HuH-7.5 (cell line): ENCODE measurements at places on chromosomes 16 and 17.

- DNase-seq, result no peak
Measured at GRCh38 chr16:23902748-23903414, 67.1 kb downstream of the PRKCB start.

GRCh38 chr16:22194707-22195444 is 11.2 kb upstream of the EEF2K start:
- no peak for DNase-seq

GRCh38 chr16:63059676-63060075 is 1023.4 kb upstream of the CDH8 start:
- DNase-seq, result no peak

DNA sequence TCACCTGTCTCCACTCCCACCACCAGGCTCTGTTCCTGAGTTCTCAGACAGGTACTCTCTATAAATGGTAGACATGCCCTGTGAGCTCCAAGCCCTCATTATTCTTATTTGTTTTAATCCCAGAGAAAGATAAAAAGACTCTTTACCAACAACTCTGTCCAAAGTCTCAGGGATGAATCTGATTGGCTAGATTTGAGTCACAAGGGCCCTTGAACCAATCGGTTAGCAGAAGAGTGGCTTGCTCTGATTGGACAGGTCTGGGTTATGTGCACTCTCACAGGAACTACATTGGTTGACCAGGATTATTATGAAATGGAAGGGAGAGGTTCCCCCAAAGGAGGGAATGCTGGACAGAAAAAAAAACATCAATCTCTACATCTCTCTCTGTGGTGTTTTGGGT is 7.5 kb downstream of the COTL1 start:
- no peak for DNase-seq

DNA sequence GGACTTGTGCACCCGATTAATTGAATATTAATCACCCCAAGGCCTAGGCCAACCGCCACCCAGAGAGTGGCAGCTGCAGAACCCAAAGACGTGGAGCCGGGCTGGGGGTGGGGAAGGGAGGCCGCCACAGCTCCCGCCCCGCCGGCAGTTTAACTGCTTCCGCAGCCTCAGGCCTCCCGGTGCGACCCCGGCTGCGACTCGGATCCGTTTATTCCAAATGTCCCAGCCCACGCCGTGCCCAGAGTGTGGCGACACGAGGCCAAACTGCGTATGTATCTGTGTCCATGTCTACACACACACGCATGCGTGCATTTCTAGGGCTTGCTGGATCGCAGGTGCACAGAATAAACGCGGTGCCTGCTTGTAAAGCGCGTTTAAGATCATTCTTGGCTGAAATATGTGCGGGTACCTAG is 802 bp upstream of the TOB1 start:
- no peak for DNase-seq

GRCh38 chr17:44409309-44410028 is 20.0 kb upstream of the ITGA2B start:
- DNase-seq, result no peak

DNA sequence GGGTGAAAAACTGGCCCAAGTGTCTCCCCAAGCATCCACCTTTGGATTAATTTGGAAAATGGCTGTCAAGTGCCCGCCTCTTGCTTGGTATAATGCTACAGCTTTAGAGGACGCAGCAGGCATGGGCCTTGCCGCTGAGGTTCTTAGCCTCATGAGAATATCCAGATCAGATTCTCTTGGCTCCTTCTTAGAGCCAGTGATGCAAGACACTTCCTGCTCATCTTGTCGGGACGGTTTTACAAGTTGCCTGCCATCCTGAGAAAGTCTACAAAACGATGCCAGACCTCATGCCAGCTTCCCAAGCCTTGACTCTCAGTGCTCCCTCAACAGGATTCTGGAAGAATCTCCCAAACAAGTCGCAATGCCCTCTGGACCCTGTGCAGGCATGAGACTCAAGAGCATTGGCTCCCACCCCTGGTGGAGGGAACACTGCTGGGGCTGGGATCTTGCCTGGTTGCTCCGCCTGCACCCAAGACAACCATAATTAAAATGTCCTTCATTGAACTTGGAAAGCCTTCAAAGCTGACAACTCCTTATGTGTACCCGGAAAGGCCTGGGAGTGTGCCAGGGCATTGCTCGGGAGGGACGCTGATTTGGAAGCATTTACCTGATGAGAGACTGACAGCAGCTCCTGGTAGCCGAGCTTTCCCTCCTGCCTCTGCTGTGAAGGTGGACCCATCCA is 25.8 kb upstream of the STH start:
- no peak for DNase-seq

GRCh38 chr17:66698270-66698669 is 136.6 kb upstream of the CACNG5 start:
- DNase-seq, result no peak

DNA sequence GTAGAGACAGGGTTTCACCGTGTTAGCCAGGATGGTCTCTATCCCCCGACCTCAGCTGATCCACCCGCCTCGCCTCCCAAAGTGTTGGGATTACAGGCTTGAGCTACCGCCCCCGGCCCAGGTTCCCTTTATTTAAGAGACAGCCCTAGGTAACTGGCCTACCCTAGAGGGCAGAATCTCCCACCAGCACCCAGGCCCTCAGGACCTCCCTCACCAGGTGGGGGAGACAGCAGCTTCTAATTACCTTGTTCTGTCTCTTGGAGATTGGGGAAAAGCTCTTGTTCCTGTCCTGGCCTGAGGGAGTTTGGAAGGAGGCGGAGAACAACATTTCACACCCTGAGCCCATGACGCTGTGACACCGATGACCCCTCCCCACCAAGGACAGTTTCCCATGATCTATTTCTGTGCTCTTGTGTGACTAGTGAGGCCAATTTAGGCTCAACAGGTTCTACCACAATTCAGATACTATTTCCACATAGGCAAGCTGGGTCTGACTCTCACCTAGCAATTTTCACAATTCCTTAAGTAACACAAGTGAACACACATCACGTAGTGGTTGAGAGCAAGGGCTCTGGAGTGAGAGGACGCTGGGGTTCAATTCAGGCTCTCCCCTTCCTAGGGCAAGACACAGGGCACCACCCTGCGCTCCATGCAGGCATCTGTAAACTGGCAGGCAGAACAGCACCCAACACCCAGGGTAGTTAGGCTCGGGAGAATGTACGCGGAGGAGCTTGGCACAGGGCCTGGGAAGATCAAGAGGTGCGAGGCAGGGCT is 20.4 kb downstream of the HDAC5 start:
- DNase-seq, result no peak
